BJ (cell line): ENCODE measurements at places on chromosomes 6 and 20.

DNA sequence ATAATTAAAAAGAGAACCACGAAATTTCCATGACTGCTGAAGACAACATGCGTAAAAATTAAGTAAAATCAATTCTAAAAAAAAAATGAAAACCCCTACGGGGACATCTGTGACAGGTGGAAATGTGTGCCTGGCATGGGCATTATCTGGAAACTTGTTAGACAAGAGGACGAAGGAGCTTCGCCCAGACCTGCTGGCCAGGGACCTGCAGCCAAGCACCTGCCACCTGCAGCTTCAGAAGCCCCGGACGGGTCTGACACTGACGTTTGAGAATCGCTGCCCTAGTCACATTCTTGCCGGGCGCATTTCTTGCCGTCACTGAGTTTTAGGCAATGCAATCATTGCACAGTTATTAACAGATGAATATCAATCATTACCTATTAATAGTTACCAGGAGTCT lies 140.3 kb downstream of the SMOC2 start:
- no peak for DNase-seq

DNA sequence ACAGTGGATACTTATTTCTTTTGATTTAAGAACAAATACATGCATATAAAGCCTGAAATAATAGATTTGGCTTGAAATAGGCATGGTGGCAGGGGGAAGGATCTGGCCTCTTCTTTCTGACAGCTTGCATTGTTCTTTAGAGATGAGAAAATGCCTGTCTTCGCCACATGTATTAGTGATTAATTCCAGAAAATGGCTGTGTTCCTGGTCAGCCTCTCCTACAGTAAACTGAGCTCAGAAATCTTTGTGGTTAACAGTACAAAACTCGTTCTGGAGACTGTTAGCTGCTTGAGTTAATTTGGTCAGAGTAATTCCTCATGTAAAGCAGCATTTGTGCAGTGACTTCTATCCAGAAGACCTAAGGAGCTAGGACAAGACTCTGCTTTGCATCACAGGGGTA lies 151.5 kb downstream of the EYA4 start:
- DNase-seq: no peak

GRCh38 chr6:89221129-89221528 lies 4.0 kb upstream of the GABRR1 start:
- DNase-seq: no peak

DNA sequence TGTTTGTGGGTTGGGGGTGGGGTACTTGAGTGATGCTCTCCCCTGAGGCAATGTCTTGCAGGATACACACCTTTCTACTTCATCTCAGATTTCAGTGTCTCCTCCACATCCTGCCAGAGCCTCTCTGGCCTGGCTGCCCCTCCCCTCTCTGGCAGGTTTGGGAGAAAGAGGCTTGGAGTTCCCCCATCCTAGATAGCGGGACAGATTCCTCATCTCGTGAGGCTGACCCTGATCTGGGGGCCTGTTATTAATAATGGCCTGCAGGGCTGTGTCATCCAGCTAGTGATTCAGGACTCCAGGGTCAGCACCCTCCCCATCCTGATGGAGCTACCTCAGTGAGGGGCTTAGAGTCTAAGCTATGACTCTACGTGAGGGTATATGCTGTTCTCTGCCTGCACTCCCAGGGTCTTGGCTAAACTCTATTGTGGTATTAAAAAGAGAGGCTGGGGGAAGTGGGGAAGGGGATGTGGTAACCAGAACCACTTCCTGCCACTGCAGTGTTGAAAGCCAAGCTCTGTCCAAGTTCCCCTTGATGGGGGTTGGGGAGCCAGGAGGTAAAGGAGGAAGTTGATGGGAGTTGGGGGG lies 3.7 kb upstream of the MMP9 start:
- no peak for DNase-seq

DNA sequence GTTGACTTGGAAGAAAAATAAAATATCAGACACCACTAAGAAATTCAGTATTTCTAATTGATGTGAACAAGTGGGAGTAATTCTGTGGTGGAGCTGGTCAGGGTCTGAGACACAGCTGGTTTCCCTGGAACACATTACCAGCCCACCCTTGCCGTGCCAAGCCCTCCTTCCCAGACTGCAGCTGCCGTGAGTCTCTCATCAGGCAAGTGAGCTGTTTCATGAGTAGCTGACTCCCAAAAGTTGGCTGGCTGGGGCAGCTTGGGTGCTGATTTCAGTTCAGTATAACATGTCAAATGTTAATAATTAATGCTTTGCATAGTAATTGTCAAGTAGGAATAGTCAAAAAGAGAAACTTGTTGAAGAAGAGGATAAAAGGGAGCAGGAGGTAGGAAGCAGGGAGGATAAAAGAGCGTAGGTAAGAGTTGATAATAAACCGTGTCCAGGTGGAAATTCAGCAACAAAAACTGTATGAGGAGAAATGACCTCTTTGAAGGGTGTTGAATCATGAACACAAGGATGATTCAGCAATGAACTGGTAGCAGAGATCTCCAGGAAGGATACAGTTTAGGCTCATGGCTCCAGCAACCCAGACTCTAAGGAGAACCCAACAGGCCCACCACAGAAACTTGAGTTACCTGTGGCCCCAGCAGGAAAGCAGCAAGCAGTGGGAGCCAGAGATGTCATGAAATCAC lies 110.9 kb upstream of the SSTR4 start:
- DNase-seq: no peak

GRCh38 chr6:94130478-94130877 lies 711.1 kb upstream of the EPHA7 start:
- DNase-seq: no peak

- DNase-seq: peak; percentile 59
Observed at GRCh38 chr6:131400054-131400778, 172.8 kb upstream of the ARG1 start.

GRCh38 chr20:58585753-58586540 lies 65.1 kb upstream of the STX16 start:
- no peak for DNase-seq

GRCh38 chr6:110617057-110617456 lies 140.6 kb upstream of the SLC22A16 start:
- DNase-seq: no peak

DNA sequence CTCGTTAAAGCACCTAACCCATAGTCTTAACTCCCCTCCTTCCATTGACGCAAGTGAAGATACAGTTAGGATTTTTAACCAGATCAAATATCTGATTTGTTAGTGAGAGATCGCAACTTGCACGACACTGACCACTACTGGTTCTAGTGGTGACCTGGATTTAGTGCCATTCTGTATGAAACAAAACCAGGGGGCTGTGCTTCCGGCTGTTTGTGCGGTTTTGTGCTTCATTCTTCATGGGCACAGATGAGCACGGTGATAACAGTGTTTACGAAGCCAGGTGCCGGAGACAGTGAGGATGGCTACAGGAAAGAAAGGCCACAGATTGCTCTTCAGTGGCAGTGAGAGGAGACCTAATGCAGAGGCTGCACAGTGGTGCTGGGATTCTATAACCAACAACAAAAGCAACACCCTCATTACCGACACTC lies 75.5 kb downstream of the NOL4L start:
- DNase-seq: peak; percentile 39

DNA sequence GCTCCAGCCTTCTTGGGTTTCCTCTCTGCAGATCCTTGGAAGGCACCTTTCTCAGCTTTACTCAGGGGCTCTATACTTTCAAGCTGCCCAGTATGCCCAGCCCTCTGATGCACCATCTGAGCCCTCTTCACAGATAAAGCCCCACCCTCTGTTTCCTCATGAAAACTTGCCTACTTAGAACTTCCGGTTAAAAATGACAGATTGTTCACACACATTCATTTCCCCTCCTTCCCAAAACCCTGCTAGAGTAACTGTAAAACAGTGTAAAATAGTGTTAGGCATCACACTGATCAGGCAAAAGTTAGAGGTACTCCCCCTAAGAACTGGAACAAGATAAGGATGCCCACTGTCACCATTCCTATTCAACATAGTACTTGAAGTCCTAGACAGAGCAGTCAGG lies 14.0 kb upstream of the GCM1 start:
- DNase-seq: no peak

GRCh38 chr20:50885068-50885467 lies 46.2 kb downstream of the ADNP start:
- DNase-seq: no peak

- no peak for DNase-seq
Observed at GRCh38 chr6:119352001-119352400, 2.4 kb upstream of the MAN1A1 start.

DNA sequence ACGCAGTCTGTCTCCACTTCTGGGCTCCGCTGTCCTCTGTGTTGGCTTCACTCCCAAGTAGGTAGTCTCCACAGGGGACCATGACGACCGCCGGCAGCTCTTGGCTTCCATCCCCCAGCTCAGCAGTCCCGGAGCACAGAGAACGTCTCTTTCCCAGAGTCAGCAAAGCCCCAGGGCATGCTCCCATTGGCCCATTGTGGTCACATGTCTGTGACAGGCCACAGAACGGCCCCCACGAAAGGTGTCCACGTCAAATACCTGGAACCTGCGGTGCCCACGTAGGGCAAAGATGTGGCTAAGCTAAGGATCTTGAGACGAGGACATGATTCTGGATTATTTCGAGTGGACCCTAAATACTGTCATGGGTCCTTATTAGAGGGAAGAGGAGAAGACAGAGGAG lies 438.4 kb upstream of the SULF2 start:
- no peak for DNase-seq

DNA sequence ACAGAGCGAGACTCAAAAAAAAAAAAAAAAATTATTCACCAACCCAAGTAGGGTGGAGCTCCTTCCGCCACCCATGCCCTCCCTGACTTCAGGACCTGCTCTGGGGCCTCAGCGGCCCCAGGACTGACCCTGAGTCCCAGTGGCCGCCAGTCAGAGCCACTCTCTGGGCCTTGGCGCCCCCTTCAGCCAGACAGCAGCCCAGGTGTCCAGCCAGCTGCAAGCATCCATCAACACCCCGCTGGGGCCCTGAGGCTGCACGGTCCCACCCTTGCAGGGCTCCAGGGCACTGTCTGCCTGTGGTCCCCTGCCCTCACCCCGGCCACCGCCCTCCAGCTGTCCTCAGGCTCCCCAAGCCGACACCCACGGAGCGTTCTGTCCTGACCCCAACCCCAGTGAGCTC lies 11.4 kb upstream of the KCNQ2 start:
- no peak for DNase-seq

DNA sequence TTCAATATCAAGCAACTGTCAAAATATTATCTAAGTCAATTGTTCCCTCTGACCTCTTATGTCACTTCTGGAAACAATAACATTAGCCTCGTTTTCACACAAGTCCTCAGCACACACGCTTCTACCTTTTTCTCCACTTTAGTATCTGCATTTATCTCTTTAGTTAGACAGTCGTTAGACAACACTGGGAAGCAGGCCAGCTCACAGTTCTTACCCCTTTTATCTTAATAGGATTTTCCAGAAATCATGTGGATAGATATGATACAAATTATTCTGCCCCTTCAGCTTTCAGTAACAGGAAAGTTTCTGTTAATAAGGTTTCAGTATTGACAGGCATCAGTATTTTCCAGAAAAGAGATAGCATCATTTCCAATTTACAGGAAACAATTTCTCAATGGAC lies 25.9 kb upstream of the HAO1 start:
- DNase-seq: no peak

DNA sequence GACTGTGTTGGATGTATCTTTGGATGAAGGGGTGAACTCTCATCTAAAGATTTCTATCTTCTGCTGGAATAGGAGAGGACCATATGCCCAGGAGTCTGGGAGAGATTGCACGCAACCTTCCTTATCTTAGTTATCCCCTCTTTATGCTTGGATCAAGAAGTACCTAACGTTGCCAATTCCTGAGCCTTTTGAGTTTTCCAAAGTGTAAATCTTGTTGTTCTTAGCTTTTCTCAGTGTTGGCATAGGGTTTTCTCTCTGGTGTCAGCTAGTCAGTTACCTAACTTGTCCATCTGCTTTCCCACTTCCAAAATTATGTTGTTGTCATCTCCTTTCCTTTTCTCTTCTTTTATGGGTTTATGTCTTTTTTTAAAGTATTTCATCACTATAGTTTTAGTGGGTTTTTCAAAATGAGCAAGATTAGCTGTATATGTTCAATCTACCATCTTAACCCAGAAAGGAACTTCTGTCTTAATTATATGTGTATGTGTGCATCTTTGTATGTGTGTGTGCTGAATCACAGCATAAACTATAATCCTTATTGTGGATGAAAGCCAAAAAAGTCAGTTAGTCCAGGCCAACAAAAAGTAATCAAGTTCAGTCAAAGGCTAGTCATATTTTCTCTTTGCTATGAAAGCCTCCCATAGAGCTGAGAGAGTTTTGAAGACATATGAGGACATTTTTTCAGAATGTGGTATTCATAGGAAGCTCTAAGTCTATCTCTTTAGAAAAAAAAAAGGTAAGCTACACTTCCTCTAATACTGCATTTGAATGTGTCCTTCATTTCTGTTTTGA lies 72.1 kb downstream of the KHDC1L start:
- DNase-seq: no peak

- DNase-seq: no peak
Observed at GRCh38 chr20:62815066-62815991, 1.5 kb upstream of the COL9A3 start.

DNA sequence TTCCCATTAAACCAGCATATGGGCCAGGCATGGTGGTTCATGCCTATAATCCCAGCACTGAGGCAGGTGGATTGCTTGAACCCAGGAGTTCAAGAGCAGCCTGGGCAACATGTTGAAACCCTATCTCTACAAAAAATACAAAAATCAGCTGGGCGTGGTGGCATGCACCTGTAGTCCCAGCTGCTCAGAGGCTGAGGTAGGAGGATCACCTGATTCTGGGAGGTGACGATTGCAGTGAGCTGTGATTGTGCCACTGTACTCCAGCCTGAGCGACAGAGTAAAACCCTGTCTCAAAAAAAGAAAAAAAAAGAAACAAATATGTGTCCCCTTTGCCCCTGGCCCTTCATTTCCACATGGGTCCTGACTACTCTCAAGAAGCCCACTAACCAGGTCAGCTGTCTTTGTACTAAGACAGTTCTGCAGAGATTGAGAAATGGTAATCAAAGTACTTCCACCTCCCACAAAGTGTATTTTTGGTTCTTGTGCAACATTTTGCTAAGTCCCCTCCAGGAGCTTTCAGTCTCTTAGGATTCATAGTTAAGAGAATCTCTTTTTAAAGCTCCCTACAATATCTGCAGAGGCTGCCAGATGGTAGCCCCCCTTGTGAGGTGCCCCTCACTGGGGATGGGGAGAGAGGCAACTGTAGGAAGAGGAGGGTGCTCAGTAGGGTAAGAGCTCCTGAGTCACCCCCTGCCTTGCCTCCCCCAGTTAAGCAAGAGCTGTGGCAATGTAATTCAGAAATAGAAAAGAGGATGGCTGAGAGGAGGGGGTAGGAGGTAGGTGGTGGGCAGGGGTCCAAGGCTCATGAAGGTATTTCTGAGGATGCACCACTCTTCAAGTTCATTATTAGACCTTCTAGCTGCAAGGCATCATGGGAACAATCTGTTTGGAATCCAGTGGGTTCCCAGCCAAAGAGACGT lies 16.5 kb upstream of the WFDC2 start:
- no peak for DNase-seq

GRCh38 chr6:21928827-21929226 lies 335.3 kb downstream of the SOX4 start:
- DNase-seq: no peak

GRCh38 chr20:61664556-61665320 lies 400.9 kb downstream of the TAF4 start:
- DNase-seq: no peak
